Stimulated activated CD8-positive, alpha-beta memory T cell treated with anti-CD3 and anti-CD28 coated beads, Interleukin-7, amount 100 ng/mL, for 1 hour (primary cell): ENCODE measurements at places on chromosomes 1 and 21.

DNA sequence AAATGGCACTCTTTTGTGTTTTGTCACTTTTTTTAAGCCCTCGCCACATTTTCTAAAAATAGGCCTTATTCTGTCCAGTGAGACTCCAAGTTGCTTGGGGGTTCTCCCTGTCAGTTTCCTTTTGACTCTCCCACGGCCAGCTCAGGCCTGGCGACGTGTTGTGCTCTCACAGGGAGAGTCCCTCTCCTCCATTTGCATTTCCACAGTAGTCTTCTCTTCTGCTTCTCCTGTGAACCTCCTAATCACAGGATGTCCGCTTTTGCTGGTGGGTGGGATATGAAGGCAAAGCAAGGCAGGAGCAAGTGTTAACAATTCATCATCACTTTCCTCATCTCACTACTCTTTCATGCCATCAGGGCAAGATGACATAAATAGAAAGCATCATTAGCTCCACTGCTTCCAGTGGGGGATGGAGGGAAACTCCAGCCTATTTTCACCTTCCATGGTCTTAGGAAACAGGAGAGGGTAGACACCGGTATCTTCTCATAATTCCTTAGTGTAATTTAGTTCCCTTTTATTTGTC is 99.8 kb downstream of the INTS7 start:
- no peak for DNase-seq

DNA sequence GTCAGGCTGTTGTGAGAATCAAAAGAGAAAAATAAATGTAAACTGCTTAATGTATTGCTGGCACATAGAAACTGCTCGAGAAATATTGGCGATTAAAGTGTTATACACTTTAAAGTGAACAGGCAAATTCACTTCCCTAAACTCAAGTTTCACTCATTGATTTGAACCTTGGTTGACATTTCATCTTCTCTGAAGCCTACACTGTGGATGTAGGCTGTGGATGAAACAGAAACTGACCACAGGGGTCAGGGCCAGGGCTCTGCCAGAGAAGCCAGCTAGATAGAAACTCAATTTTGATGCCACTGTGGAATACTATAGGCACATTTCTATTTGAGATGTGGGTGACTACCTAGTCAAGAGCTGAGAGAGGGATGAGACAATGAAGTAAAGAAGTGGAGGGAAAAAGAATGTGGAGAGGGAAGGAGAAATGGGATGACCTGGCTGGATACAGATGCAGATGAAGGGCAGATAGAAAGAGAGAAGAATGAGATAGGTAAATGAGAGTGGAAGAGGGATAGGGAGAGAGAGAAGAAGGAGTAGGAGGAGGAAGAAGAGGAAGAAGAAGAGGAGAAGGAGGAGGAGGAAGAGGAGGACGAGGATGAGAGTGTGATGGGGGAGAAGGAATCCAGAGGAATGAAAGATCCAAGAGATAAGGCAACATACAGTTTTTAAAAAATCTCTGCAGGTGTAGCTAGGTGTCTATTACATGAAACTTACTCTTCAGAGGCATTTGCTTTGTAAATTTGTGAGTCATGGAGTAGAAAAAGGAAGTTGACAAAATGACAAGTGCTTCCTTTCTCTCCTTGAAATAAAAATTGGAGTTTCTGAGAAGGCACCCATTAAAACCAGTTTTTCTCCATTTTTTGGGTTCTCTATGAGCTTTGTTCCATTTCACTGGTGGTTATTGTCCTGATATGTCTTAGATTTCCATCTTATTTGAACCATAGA is 17.4 kb upstream of the CD1D start:
- DNase-seq = no peak

DNA sequence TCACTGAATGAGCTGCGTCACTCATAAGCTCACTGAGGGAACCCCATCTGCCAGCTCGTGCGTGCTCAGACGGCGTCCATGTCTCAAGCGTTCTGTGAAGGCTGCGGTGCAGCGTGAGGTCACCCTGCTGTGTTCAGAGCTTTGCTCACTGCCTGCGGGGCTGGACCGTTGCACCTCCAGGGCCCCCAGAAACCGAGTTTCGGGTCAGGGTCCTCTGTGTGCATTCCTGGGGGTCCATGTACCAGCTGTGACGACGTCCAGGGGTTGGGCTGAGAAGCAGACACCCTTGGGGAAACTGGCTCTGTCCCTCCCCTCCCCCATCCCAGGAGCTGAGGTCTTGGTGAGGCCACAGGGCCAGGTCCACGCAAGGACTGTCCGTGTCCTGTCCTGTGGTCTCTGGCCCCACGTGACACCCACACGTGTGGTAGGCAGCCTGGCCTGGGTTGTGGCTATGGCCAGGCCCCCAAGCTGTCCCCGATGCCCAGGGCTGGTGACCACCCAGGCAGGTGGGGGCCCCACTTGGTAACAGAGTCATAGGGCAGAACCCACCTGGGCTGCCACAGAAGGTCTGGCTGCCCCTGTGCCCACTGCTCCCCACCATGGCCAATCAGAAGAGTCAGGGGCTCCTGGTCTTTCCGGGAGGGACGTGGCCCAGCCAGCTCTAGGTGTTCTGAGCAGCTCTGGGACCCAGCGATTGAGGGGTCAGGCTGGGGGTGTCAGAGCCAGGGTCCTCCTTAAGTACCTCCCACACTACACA is 24.4 kb downstream of the FTCD start:
- DNase-seq = no peak

DNA sequence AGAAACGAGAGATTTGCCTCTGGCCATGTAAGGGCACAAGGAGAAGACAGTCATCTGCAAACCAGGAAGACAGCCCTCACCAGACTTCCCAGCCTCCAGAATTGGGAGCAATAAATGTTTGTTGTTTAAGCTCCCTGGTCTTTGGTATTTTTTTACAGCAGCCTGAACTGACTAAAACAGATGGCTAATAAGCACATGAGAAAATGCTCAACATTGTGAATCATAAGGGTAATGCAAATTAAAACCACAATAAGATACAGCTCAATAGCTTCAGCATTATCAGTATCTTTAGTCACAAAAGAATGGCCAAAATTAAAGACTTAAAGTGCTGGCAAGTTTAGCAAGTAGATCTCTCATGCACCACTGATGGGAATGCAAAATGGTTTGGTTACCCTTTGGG is 11.7 kb downstream of the UBE2G2 start:
- no peak for DNase-seq

- DNase-seq = peak; percentile 15
These were observed at the start of gene NEGR1 for GRCh38 chr1:72282271-72283021. Gene NEGR1 (minus strand): TSS chr1:72282539.

- no peak for DNase-seq
These were observed 8.6 kb upstream of the ADGRL2 start for GRCh38 chr1:81792184-81792583.

DNA sequence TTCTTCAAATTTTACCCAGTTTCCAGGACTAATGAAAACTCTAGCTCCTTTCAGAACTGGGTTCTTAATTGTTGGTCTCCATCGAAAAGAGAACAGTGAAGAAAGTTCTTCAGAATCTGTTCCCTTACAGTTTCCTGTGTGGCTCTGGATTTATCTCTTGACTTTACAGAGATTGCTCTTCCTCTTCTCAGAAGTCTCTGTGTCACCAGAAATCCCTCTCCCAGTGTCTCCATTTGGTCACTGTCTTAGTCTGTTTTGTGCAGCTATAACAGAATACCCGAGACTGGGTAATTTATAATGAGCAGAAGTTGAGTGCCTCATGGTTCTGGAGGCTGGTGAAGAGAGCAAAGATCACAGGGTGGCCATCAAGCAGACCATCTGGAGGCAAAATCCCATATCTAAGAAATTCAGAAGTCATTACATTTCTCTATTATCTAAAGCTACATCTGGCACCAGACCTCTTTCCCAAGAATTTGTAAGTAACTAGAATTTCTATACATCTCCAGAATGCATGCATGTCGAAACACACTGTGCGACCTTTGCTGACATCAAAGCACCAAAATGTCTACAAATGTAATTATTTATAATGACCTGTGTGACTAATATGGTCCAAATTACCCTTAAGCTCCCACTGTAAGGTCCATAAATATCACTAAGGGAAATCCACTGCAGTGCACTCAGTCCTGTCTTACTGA is 65.4 kb upstream of the KRTAP19-8 start:
- no peak for DNase-seq

DNA sequence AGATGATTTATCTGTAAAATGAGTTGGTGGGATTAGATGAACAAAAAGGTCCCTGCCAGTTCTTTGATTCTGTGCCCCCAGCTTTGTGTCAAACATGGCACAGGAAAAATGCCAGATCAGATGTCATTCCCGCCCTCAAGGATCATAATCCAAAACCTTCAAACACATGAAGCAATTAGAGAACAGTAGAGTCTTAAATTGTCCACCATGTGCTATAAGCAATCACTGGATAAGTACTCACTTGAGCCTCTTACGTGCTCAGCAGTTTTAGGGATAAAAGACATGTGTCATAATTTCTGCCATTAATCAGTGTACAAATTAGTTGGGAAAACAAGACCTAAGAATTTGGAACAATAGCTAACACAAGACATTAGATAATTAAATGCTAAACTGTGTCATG is 15.4 kb upstream of the KIAA0040 start:
- DNase-seq = no peak

- DNase-seq = no peak
These were observed 76.6 kb downstream of the RGL1 start for GRCh38 chr1:183881387-183882131.

DNA sequence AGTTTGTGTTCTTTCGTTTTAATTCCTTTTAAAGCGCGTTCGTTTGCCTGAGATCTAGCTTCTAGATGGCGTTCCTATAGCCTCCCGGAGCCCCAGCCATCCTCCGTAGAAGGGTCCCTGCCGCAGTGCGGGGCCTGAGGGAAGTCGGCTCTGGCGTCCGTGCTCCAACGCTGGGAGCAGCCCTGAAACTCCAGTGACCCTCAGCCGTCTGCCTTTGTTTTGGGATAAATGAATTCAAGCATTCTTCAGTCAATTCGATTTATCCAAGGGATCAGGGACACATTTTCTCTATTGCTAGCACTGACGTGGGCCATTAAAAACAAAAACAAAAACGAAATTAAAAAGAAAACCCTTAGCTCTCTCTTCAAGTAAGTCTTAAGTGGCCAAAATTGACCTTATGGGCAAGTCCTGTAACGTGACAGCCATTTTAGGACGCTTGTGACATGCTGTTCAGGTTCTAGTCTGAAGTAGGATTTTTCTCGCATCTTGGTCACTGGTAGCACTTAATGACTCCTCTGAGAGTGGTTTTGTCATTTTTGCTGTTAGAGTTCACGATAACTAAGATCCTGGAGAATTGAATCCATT is 742 bp upstream of the HSPA13 start:
- no peak for DNase-seq

- no peak for DNase-seq
These were observed 44.2 kb downstream of the ARHGEF11 start for GRCh38 chr1:157001304-157001703.

GRCh38 chr1:88224906-88225305 is 459.2 kb upstream of the PKN2 start:
- DNase-seq = no peak

DNA sequence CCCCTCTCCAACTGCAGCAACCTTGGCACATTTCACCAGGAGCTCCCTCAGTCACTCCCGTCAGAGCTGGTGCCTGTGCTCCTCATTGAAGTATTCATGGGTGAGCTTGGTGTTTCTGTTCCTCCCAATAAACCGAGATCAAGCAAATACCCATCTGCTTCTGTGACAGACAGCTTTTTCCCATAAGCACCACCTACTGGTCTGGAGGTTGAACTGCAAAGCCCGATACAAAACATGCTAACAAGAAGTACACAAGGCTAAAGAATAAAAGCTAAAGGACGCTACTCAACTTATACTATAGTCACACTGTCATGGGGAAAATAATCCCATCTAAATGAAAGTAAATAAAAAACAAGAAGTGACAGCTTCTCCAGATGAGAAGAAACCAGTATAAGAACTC is 111.9 kb upstream of the C21orf91 start:
- DNase-seq = no peak

- DNase-seq = no peak
These were observed 64.3 kb downstream of the ANKRD13C start for GRCh38 chr1:70290218-70290617.

- DNase-seq = peak; percentile 22
These were observed 21.8 kb downstream of the ATF3 start for GRCh38 chr1:212630158-212630900.

DNA sequence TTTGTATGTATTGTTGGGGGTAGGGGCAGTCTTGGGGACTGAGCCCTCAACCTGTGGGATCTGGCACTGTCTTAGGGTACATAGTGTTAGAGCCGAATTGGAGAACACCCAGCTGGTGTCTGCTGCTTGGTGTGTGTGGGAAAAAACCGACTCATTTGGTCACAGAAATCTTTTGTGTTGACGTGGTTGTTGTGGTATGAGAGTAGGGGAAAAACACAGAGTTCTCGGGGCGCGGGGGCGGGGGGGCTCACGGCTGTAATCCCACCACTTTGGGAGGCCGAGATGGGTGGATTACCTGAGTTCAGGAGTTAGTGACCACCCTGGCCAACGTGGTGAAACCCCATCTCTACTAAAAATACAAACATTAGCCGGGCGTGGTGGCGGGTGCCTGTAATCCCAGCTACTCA is 15.3 kb upstream of the SRSF10 start:
- DNase-seq = no peak

DNA sequence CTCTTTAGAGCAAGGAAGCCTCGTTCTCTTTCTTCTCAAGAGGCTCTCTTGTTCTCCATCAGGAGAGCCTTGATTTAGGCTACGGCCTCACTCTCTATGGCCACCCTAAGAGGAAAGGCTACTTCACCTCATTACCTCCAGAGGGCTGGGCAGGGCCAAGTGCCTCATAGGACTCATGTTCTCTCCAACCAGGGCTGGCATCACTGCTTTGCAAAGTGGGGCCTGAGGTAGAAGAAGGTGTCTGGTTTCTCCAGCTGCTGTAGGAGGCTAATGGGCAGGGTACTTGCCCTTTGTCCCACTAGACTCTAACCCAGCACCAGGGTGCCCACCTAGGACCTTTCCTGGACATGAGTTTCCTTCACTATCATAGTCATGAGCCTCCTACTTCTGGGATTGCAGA is 2.1 kb upstream of the ATXN7L2 start:
- no peak for DNase-seq

GRCh38 chr21:42513985-42514882 is 582 bp downstream of the SLC37A1 start:
- DNase-seq = no peak

- DNase-seq = no peak
These were observed 87.9 kb upstream of the HMCN1 start for GRCh38 chr1:185646202-185646683.

DNA sequence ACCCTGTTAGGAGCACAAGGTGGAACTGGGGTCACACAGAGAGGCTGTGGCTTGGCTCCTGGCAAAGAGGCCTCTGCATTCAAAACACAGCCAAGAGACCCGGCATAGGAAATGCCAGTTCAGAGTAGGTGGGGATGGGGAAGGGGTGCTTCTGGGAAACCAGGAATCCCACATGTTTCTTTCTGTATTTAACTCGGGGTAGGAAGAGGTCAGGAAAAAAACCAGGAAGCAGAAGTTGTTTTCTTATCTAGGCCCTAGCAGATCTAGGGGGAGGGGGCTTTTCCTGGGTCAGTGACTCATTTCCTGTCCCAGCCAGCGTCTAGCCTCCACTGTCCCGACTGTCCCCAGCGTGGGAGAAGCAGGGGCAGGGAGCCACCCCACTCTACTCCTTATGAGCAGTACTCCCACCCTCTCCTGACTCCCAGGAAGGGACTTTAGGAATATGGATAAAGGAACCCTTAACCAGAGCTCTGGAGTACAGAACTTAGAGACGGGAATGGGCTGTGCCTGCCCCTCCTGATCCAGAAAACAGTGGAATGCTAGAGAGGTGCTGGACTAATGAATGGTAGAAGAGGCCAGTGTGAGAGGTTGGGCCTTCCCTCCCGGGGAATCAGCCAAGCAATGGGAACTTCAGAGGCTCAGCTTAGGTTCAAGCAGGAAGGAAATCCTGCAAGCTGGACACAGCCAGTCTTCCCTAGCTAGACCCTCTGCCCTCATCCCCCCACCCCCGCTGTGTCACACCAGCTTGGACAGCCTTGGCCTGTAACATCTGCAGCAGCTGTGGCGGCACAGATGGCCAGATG is 5.7 kb downstream of the FHL3 start:
- no peak for DNase-seq
